ENCODE measurements at places on chromosomes 5 and 9.

DNA sequence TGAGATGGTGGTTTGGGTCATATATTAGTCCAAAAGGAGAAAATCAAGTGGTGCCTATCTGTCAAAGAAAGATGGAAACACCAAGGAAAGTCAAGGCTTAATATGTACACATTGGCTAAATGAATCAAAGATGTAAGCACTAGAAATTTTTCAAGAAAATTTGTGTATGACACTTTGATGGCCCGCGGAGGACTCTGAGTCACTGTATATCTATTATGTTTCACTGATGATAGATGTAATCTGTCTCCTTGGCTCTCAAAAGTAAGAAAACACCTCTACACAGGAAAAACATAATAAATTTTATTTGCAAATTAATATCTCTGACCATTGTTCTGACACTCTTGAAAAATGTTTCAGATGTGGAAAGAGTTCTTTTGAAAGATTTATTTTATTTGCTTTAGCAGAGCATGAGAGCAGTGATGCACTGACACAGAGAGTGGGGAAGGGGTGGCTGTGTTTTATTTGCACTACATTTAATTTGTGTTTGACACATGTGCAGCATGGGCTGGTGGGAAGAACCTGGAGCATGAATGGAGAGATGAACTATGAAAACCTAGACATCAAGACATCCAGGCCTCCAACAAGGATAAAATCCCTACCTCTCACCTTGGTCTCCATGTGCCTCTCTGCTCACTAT is 180.8 kb upstream of the GAS1 start:
- DNase-seq = no peak

DNA sequence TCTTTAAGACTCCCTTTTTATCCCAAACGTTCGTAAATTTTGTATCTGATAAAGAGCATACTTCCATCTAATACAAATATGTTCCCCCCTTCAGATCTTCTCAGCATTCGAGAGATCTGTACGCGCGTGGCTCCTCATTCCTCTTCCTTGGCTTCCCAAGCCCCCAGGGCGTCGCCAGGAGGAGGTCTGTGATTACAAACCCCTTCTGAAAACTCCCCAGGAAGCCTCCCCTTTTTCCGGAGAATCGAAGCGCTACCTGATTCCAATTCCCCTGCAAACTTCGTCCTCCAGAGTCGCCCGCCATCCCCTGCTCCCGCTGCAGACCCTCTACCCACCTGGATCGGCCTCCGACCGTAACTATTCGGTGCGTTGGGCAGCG is 19.9 kb downstream of the CDKN2A start:
- DNase-seq = no peak

GRCh38 chr5:73472116-73472515 is 23.5 kb upstream of the FOXD1 start:
- no peak for DNase-seq

DNA sequence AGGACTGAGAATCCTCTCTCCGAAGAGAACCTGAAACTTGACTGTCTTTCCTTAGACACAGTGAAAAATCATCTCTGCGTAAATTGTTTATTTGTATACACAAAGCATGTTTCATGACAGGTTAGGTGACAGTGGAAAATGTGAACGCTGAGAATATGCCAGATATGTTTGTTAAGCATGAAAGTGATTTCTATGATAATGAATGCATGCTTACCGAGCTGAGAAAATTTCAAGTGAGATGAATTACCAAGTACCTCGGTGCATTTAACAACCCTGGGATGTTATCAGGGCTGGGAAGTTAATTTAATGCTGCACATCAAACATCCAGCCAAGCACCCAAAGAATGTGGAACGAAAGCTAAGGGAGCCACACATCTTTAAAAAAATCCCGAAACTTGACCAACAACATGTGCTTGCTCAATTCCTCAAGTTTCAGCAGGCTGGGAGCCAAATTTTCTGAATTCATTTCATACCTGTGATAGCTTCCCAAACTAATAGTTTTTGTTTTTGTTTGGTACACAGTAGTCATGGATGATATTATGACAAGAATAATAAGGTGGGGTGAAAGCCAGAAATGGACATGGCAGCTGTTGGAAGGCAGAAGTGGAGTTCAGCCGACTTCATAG is 336.9 kb downstream of the ARHGEF28 start:
- no peak for DNase-seq

- DNase-seq = no peak
These were observed 132.7 kb upstream of the MTAP start for GRCh38 chr9:21669701-21670100.

Data from activated CD8-positive, alpha-beta memory T cell treated with anti-CD3 and anti-CD28 coated beads for 1 hour (primary cell).